NCI-H748 treated with DMSO at 0.1 percent for 48 hours (cell line): ENCODE measurements at places on chromosomes 5 and 9.

- DNase-seq, result no peak
Observed at GRCh38 chr5:74837115-74837514, 29.1 kb downstream of the FAM169A start.

DNA sequence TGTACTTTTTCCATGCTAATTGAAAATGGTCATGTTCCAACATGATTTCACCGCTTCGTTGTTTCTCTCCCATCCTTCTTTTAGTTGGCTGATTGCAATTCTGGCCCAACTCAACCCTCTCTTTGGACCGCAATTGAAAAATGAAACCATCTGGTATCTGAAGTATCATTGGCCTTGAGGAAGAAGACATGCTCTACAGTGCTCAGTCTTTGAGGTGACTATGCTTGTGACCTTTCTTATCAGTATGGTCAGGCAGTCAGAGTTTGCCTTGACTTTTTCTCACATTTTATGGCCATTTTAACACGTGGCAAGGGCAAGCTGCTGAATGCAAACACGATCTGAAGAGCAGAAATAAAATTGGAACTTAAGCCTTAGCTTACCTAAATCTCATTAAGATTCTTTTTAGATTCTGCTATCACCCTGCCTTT is 36.0 kb upstream of the CREBRF start:
- DNase-seq, result no peak

DNA sequence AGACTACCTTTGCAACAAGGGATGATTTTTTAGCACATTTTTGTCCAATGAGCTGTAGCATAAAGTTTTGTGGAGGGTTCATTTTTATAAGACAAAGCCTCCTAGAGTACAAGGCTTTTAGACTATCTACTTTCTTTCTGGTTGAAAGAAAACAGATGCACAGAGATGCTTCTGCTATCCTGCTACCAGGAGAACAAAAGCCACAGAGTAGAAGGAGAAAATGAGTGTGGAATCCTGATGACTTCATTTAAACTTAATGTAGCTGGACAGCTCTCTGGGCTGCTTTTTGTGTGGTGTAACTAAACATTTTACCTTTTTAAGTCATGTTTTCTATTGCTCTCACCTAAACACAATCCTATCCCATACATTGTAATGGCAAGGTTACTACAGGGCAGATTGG is 1009.4 kb downstream of the TLE1 start:
- no peak for DNase-seq

DNA sequence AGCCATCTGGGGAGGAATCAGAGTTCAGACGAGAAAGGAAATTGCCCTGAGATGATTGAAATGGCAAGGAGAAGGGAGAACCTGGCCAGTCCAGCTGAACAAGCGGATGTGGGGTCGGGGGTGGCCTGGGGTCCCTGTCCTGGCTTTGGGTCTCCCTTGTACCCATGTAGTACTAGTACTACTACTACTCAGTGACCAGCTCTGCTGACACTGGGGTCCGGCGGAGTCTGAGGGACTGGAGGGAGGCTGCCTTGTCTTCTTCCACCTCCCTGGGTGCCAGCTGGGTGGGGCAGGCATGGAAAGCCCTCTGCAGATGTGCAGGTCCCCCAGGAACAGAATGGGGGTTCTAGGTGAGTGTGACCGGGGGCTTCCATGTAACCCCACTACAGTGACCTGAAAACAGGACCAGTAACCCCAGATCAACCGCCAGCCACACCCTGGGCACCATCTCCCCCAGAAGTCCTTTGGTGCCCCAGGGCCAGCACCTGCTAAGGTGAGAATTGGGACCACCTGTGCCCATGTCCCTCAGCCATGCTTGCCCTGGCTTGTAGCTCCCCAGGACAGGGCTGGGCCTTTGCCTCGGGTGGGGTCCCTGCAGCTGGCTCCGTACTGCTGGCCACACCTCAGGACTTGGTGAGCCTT is 89.1 kb upstream of the COL5A1 start:
- DNase-seq, result no peak

- no peak for DNase-seq
Observed at GRCh38 chr9:106911951-106912350, 49.0 kb downstream of the ZNF462 start.

DNA sequence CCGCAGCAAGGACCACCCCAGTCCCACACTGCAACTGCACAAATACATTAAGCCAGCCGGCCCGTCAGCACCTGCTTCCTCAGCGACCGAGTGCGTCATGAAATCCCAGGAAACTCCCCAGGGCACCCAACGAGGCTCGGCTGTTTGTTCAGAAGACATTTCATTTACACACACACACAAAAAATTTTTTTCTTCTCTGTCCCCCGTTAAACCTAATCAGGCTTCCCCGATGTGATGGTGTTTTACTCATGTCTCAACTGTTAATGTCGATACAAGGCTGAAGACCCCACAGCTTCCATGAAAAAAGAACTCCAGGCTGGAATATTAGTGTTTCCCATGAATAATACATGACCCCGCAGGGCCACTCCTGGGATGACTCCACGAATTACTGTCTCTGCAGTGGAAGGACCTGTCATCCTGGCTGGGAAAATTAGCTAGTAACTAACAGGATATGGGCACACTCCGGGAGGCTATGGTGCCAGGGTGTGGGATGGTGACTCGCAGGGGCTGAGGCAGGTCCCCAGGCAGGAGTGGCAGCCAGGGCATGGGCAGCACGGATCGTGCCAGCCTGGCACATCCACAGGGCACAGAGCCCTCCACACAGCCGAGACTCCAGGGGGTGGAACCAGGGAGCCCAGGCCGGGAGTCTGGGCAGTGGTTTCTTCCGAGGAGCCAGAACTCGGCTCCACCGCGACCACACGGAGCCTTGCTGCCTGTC is 102.4 kb downstream of the VAV2 start:
- DNase-seq, result peak; percentile 74

DNA sequence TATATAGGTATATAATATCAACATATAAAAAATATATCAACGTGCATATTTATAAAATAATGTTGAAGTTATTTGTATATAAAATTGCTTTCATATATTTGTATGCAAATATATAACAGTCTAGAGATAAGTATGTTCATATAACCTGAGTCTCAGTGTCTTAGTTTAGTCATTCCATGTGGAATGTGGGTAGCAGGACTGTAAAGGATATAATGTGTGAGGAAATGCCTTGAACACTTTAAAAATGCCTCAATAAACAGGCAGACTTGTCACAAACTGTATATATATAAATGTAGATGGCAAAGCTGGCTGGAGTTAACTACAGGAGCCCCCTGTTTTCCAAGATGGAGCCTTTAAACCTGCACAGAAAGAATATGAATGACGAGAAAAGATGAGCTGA is 48.4 kb downstream of the CCDC125 start:
- DNase-seq, result no peak

GRCh38 chr5:60943624-60944023 is 1.2 kb downstream of the ERCC8 start:
- no peak for DNase-seq

GRCh38 chr5:154664869-154665268 is 90.3 kb upstream of the LARP1 start:
- DNase-seq, result no peak

GRCh38 chr5:100690036-100690560 is 154.9 kb downstream of the FAM174A start:
- DNase-seq, result no peak

- no peak for DNase-seq
Observed at GRCh38 chr9:78994471-78994870, 577.3 kb upstream of the TLE4 start.

GRCh38 chr5:180208435-180209081 is 453 bp downstream of the RASGEF1C start:
- DNase-seq, result no peak

- no peak for DNase-seq
Observed at GRCh38 chr9:136438548-136439480, 831 bp downstream of the INPP5E start.

DNA sequence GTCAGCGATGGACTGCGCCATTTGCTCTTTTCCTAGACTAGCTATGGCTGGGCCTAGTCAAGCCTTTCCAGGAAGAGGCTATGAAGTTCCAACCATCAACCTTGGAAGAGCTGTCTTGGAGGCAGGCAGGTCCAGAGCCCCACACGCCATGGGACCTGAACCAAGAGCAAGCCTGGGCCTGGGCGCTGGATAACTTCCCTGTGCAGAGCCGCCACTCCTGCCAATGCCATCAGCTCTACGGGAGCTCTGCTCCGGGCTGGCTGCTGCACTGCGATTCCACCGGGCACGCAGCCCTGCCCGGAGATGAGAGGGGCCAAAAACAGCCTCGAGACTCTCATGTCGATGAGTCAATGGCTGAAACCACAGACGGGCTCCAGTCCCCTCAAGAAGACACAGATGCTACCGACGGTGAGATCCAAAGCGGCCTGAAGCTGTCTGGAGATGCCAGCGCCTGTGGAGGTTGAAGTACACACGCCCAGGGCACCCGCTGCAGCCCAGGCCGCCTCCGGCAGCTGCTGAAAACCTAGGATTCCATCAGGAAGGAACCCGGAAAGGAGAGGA is 103.7 kb upstream of the SELENOP start:
- DNase-seq, result no peak

- no peak for DNase-seq
Observed at GRCh38 chr5:61313960-61314681, 17.9 kb upstream of the ZSWIM6 start.

- no peak for DNase-seq
Observed at GRCh38 chr9:115969096-115969495, 184.5 kb upstream of the PAPPA start.

- DNase-seq, result peak; percentile 26
Observed at GRCh38 chr9:135951889-135952663, 9.1 kb downstream of the UBAC1 start.

GRCh38 chr5:7876867-7877266 is 7.9 kb downstream of the MTRR start:
- DNase-seq, result no peak

- no peak for DNase-seq
Observed at GRCh38 chr5:53180991-53181390, 71.4 kb upstream of the MOCS2 start.

DNA sequence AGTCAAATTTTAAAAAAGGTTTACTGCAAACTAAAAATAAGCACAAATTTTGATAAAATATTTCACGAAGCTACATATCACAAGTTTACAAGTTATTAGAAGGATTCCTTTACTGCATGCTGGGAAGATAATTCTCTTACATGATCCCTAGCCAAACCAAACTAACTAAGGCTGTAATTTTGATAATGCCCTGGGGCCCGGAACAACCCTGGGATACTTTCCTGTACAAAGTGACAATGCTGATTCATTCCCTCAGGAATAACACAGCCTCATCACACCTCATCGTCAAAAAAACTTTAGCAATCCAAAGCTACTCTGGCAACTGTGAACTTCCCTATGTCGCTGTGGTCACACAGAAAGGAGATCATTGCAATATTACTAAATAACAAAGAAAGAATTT is 402.9 kb downstream of the RAB3C start:
- no peak for DNase-seq

- no peak for DNase-seq
Observed at GRCh38 chr9:110575945-110576344, 3.6 kb downstream of the SVEP1 start.

GRCh38 chr9:115650768-115651167 is 502.8 kb upstream of the PAPPA start:
- DNase-seq, result no peak

DNA sequence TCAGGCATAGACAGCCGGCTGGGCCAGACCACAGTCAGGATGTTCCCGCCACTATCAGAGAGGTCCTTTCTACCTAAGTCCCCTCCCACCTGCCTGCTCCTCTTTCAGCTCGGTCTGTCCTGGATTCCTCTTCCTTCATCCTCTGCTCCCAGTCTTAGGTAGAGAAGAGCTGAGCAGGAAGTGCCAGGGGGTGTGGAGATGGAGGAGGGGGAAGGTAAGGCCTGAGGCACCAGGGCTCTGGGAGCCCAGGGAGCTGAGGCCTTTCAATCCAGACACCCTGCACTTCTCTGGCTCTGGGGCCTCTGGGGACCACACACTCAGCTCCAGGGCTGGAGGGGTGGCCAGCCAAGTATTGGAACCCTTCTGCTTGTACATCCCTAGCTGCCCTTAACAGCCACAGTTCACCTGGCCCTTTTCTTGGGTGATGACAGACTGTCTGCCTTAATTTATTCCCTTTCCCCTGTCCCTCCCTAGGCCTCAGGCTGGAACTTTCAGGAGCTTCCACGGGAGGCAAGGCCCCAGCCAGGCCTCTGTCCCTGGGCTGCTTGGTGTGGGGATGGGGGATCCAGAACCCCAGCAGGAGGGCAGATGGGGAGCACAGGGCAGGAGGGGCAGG is 15.6 kb downstream of the IRF1 start:
- no peak for DNase-seq

- DNase-seq, result no peak
Observed at GRCh38 chr5:96023518-96023917, 61.9 kb upstream of the ELL2 start.

DNA sequence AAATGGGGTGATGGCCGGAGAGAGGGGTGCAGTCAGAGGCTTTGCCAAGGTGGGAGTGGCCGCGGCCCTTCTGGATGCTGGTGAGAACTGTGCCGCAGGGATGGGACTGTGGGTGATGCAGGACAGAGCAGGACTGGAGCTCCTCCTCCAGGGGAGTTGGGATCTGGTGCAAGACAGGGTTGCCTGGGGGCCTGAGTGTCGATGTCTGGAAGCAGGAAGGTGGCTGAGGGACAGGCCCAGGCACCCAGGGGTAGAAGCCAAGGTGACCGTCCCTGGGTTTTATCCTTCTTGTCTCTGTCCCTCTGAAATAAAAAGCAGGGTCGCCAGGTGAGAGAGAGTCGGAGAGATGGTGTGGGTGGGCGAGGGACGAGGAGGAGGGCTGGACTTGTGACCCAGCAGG is 89.1 kb upstream of the IER5L start:
- no peak for DNase-seq

- DNase-seq, result no peak
Observed at GRCh38 chr9:111632695-111633388, 1.7 kb downstream of the DNAJC25 start.
